Nasal cavity respiratory epithelium epithelial cell of viscerocranial mucosa (primary cell): ENCODE measurements at places on chromosomes 7 and 10. TPM values are rescaled to one million over a fixed set of nuclear protein-coding genes. Genes with fewer than 3 reads are reported as not detected.

TLL2 gene
- total RNA-seq, result 0.34 and 17.7 TPM in 2 replicates

WDR86 gene
- 7.3 TPM in 1 of 2 replicates, not detected in the other for total RNA-seq

ATOH7 gene
- total RNA-seq, result not detected in 2 replicates

ZFAND2A gene
- total RNA-seq, result 27.8 and 62.2 TPM in 2 replicates

LGI1 gene
- not detected in 2 replicates for total RNA-seq

CYP17A1 gene
- not detected in 2 replicates for total RNA-seq

DNTT gene
- total RNA-seq, result not detected in 2 replicates

FRMD4A gene
- 2.1 and 8.0 TPM in 2 replicates for total RNA-seq

TAS2R5 gene
- total RNA-seq, result 1.0 and 4.4 TPM in 2 replicates

SLC26A3 gene
- total RNA-seq, result 0.14 TPM in 1 of 2 replicates, not detected in the other

HOXA7 gene
- not detected in 2 replicates for total RNA-seq

ST7 gene
- 20.5 and 24.6 TPM in 2 replicates for total RNA-seq

C10orf120 gene
- not detected in 2 replicates for total RNA-seq

FGFBP3 gene
- total RNA-seq, result 0.21 and 0.34 TPM in 2 replicates
